NCI-H524 (cell line): ENCODE measurements at places on chromosomes 3 and 15.

DNA sequence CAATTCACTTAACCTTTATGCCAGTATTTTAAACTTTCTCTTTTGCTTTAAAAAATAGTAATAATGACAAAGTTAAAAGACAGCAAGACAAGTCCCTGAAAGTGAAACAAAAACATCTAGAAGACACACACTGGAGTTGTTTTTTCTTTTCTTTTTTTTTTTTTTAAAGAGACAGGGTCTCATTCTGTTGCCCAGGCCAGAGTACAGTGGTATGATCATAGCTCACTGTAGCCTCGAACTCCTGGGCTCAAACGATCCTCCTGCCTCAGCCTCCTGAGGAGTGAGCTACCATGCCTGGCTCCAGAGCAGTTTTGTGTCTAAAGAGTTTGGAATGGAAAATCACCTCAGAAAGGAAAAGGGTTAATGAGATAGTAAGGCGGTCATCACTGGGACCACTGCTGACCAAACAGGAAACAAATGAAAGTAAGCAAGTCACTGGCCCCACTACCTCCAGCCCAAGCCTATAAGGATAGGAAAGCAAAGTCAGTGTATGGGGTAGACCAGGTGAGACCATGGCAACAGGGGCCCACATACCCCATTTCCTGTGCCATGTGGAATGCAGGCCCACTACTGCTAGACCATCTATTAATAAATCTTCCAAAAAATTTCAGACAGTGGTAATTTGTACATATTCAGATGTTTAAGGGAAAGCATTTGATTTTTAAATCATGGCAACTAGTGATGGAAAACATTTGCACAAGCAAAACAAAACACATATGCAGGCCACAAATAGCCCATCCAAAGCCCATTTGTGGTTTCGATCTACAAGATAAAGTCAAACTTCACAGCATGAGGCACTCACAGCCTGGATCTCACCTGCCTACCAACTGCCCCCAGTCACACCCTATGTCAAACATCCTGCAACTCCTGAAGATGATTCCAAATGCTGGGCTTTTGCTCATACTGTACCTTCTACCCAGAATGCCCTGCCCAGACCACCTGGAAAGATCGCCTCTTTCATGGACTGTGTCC, 62.6 kb downstream of the OSBPL10 start:
- DNase-seq, result no peak

DNA sequence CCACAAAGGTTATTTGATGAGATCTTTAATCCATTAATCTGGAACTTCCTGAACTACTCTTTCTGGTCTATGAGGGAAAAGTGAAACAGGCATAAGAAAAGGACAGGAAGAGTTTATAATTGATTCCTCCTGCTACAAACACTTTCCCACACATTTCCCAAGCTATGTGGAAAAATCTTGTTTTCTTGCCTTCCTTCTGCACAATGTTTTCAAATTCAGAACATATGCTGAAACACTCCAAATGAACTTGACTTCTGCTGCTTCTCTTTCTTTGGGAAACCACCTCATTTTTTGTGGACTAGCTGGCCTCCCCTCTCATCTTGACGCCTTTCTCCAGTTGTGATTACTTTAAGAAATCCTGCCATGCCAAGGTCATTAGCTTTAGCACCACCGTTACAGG, 100.7 kb upstream of the PTPRG start:
- DNase-seq, result no peak

GRCh38 chr15:90884719-90885431, 571 bp downstream of the FES start:
- no peak for DNase-seq

DNA sequence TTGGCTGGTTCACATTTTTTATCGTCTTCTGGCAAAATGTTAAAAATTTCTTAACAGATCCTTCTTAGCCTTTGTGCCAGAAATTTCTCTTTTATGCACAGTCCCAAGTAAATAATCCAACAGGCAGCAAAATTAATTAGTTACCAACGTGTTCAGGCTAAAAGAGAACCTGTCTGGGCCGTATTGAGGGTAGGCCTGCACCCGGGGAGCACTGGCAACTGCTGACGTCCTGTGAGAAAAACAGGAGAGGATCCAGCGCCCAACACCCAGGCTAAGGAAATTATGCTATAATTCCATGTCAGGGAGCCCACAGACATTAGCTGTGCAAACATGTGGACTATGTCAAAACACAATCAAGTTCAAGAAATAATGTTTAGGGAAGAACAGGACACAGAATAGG, 30.7 kb upstream of the CSTA start:
- no peak for DNase-seq

DNA sequence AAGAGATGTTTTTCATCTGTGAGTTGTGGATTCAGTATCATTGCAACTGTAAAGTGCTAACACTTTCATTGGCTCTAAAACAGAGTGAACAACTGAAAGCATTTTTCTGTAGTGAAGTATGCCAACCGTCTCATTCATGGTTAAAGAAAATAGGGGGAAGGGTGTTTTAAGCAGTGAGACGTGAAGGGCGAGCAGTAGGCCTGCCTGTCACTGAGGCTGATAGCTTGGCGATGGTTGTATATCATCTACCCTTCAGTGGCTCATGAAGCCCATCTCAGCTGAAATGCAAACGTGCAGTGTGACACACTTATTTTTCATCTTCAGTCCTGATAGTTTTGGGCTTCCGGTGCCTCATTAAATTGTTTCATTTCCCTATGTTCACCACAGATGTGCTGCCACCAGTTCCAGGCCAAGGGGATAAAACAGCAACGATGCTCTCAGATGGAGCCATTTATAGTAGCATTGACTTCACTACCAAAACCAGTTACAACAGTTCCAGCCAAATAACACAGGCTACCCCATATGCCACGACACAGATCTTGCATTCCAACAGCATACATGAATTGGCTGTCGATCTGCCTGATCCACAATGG, 562.0 kb downstream of the ROBO2 start:
- DNase-seq, result no peak

GRCh38 chr3:148932972-148933371, 58.4 kb upstream of the GYG1 start:
- peak; percentile 75 for DNase-seq

GRCh38 chr3:10992943-10993728, 588 bp downstream of the SLC6A1 start:
- no peak for DNase-seq

GRCh38 chr3:100581650-100582049, 27.8 kb upstream of the ADGRG7 start:
- DNase-seq, result no peak

DNA sequence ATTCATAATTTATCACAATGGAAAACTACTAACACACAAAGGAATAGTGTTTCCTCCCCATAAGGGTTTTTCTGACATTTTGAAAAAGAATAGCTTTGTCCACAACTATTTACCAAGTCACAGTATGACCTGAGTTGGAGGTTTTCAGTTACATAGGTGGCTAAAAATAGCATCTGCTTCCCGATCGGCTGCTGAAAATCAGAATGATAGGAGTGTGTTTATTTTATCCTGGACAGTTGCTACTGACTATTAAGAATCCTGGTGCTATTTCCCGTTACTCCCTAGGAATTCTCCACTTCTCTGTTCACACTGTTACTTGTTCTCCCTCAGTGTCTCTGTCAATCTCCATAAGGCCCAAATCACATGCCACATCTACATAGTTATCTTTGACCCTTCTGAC, 353.9 kb upstream of the RARB start:
- no peak for DNase-seq

DNA sequence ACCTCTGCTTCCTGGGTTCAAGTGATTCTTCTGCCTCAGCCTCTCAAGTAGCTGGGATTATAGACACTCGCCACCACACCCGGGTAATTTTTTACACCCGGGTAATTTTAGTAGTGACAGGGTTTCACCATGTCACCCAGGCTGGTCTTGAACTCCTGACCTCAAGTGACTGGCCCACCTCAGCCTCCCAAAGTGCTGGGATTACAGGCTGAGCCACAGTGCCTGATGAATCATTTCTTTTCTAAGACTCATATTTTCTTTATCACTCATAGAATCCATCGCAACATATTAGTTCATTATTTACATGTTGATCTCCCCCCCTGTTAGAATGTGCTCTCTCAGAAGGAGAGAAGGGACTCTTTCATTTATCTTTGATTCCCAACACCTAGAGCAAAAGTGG, 109.5 kb upstream of the PTPRG start:
- DNase-seq, result no peak

DNA sequence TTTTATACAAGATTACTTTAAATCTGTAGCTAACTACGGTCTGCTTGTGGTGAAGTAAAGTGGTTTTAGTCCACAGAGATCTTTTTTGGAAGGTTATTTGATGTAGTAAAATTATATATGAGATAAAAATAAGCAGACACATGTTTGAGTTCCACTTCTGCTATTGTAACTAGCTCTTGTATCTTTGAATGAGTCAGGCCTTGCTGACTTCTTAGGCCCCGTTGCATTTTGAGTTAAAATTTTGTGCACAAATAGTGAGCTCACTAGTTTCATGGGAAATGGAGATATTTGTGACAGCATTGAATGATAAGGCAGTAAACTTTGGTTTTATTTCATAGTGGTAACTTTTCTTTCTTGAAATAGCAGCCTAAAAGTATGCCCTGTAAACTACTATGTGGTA, 42.6 kb downstream of the ARIH1 start:
- no peak for DNase-seq

GRCh38 chr3:135803028-135803692, 162.4 kb upstream of the PPP2R3A start:
- no peak for DNase-seq

DNA sequence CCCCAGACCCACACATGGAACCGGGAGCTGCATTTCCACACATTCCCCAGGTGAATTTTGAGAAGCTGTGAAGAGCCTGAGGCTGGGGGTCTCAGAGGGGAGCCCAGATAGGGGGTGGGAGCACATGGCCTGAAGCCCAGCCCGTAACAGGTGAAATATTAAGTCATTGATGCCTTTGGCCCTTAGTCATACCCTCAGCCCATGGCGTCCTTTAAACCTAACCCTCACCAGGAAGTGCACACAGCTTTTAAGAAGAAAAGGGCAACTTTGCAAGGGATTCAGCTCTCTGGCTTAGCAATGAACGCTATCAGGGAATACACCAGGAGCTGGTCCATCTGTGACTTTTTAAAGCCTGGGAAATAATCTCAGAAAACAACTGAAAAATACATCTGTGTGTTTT, 40.6 kb downstream of the WNT7A start:
- no peak for DNase-seq

DNA sequence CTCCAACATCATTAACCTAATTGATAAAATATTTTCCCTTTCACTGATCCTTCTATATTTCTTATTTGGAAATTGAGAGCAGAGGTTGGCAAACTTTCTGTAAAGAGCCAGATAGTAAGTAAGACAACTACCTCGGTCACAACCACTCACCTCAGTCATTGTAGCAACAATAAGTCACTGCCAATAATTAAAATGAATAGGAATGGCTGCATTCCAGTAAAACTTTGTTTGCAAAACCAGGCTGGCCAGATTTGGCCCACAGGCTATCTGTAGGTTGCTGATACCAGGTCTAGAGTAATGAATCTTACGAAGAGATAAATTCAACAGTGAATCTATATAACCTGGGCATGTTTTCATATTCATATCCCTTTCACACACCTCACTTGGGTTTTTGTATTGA, 316.2 kb upstream of the TBC1D5 start:
- DNase-seq, result no peak

- no peak for DNase-seq
Measured at GRCh38 chr3:82461049-82461889, 699.8 kb upstream of the GBE1 start.
